ENCODE measurements at places on chromosomes 7 and 10.

GRCh38 chr7:143229054-143229790 lies 7.4 kb downstream of the TAS2R40 start:
- no peak for DNase-seq

DNA sequence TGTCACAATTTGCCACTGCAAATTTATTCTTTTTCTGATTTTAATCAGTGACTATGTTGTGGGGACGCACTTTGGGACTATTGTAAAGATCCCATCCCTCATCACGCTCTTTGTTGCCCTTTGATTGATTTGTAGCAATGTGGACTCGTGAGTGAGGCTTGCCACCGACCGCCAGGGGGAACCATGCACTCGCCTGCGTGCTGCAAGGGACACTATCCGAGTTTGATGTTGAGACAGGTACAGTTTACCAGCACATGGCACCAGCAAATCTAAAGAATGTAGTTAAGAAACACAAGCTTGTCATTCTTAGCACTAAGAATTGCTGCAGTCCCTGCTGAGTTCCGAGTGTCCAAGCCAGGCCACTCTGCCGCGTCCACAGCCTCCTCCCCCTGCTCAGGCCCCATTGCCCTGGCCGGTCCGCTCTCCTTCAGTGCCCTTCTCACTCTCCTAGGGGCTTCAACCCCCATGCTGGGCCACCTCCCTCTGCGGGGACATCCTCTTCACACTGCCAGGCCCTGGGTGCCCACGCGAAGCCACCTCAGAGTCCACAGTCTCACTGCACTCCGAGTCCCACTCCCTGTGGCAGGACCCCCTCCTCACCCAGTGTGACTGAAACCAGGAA lies 2.0 kb upstream of the SFTPA2 start:
- peak; percentile 22 for DNase-seq

DNA sequence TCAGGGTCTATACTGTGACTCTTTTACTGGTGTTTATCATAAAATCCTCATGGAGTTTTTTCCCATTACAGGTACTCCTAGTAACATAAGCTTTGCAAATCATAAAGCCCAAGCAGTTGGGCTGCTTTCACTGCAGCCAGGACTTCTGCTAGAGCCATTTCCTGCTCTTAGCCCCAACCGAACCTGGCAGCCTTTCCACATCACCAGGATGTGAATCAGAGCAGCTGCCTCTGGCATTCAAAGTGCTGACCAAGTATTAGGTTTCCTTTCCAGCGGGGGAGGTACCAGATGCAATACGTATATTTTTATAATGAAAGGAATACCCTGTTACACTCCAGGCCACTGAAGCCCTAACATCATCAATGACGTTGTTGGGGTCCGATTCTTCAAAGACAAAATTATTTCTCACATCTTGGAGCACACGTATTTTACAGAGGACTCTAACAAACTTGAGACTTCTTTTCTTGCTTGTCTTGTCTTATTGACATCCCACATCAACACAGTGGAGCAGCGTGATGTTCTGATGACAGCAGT lies 3.6 kb upstream of the HTR5A start:
- DNase-seq: no peak

DNA sequence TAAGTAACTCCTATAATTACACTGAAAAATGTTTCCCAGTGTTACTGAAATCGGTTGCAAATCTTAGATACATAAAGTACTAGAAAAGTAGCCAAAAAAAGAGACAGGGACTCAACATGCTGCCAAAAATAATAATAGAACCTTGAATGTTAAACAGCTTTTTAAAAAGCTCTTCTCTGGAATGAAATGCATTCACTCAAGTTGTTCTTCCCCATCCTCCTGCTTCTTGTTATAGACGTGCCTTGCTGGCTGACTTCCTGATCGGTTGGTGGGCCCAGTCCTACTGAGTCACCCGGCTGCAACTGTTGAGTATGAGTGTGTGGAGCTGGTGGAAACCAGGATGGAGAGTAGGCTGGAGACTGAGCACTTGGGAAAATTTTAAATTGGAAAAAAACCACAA lies 30.6 kb upstream of the RAPGEF5 start:
- DNase-seq: no peak

DNA sequence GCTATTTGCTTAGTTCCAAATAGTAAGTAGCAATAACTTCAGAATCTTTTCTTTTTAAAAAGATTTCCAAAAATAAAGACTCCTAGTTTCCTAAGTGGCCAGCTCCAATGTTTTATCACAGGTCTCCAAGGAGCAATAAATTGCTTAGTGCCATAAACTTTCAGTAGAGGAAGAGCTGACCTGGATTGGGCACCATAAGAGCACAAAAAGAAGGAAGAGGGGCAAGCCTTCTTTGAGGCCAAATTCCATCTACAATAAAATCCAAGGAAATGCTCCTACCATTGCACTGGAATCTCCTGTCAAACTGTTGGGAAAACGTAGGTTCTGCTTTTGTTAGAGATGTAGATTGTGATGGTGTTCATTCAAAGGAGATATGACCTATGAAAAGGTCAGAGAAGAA lies 64.0 kb downstream of the DENND2A start:
- DNase-seq: no peak

GRCh38 chr10:123766012-123766411 lies 99.9 kb downstream of the GPR26 start:
- no peak for DNase-seq

DNA sequence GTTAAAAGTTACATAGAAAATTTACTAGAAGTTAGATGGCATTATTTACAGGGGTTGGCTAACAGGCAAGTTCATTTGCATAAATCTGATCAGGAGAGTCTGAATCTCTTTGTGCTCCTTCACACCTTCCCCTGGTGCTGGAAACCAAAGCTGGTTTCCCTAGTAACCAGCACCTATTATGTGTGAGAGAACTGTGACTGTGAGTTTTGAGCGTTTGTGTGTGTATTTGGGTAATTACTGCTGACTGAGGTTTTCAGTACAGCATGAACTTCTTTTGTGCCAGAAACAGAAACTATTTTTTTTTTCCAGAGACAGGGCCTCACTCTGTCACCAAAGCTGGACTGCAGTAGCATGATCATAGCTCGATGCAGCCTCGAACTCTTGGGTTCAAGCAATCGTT lies 10.3 kb upstream of the IFIT1B start:
- no peak for DNase-seq

GRCh38 chr10:30026578-30026977 lies 32.8 kb downstream of the JCAD start:
- DNase-seq: no peak

DNA sequence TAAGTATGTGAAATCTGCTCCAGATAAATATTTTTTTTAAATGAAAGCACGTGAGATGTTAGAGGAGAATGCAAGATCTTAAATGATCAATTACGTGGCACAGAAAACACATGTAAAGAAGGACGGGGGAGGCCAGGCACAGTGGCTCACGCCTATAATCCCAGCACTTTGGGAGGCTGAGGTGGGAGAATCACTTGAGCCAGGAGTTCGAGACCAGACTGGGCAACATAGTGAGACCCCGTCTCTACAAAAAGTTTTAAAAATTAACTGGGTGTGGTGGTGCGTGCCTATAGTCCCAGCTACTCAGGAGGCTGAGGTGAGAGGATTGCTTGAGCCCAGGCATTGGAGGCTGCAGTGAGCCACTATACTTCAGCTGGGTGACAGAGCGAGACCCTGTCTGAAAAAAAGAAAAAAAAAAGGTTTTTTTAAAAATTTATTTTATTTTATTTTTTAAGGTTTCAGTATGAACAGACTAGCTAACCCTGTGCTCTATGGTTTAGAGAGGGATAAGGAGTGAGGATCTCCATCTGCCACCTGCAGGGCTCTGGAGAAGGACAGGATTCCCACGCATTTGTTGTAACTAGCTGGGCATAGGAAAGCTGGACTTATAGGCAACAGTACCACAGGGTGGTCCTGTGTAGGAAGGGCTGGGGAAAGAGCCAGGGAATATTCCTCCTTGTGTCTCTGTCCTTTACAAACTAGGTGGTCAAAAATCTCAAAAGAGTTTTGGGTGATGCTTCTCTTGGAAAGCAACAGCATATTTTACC lies 113.2 kb downstream of the SPAG6 start:
- DNase-seq: no peak

DNA sequence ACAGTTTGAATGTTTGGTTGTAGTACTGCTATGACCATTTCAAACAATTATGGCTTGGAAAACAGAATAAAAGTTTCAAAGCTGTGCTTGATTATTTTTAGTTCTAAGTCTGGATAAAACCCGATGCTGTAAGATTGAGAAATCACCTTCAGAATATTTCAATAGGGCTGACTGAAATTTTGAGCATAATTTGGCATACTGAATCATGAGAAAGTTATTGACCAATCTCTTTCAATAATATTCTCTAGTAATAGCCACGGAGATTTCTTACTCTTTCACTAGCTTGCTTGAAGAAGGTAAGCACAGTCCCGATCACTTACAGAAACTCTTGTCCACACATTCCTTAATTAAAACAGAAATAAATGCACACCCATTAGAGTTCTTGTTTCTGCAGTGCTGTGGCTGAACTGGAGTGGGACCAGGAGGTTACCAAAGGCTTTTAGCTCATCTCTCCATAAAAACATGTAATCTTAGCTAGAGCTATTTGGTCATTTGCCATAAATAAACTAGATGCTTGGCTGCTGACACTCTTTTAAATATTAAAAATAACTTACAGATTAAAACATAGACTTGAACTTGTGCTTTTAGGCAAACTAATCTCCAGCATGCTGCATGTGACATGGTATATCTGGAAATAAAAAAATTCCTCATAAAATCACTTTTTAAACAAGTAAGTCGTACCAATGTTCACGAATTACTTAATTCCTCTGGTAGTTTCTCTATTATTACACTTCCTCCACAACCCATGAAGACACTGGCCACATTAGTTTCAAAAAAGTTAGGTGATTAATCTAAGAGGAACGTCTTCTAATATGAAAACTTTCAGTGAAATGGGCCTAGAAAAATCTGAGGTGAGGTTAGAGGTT lies 97.8 kb downstream of the AGMO start:
- DNase-seq: no peak

- no peak for DNase-seq
Measured at GRCh38 chr10:83352588-83352987, 786.7 kb upstream of the GHITM start.

DNA sequence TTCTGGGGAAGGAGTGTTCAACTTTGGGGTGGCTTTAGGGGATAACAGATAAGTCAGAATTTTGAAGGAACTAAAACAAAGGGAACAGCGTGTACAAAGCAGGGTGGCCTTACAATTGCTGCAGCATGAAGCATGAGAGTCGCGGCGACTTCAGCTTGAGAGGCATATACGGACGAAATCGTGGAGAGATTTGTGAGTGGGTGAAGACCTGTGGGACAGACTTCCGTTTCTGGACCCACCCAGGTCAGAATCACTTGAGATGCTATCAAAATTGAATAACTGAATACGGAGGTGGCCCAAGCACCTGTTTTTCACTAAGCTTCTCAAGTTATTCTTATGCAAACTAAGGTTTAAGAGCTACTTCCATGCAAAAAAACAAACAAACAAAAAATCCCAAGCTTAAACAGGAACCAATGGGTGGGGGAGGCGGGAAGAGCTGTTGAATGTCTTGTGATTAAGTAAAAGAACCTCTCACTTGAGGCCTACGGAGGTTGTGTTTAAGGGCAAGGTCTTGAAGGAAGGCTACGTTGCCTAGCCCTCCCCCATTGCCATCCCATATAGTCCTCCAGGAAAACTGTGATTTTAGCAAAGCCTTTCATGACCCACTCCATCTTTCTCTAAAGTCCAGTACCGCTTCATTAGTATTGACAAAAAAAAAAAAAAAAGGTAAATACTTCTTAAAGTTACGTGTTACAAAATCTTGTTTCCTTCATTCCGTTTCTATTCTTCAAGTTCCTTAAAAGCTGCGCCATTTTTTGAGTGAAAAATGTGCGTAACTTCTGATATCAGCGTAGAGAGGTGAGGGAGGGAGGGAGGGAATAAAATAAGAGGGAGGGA lies 1.3 kb upstream of the TRIM24 start:
- no peak for DNase-seq

DNA sequence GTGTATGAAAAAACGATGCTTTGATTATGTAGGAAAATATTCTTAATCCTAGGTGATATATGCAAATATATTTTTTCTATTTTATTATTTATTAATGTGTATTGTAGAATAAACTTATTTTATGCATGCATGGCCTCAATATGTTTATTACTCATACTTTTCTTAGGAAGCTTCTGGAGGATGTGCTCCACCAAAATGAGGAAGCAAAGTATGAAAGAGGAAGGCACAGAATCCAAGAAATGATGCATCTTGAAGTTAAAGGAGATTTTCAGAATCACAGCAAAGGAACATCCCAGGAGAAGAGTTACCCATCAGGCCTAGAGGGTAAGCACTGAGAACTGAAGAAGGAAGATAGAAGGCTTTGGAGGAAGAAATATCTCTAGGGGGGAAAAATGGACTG lies 35.0 kb upstream of the MRPS16 start:
- no peak for DNase-seq

DNA sequence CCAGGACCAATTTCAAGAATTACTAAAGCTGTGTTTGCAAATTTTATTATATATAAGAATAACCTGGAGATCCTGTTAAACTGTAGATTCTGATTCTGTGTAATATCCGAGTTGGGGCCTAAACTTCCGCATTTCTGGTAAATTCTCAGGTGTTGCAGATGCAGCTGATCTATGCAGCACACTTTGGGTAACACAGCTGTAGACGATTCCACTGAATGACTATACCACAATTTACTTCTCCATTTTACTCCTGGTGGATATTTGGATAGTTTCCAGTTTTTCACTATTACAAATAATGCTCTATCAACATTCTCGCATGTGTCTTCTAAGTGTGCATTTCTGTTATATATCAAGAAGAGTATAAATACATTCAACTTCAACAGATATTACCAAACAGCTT lies 7.5 kb downstream of the GDI2 start:
- DNase-seq: no peak

DNA sequence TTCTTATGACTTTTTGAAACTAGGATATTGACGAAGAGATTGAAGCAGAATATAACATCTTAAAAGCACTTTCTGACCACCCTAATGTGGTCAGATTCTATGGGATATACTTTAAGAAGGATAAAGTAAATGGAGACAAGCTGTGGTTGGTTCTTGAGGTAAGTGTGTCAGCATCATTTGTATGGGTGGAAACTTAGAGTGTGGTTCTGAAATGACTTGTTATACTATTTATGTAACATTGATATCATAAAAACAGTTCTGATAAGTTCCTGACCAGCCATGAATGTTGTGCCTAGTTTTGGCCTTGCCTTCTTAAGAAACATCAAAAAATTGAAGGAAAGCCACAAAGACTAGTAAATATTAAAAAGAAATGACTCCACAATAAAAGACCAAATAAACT lies 20.8 kb downstream of the MYO3A start:
- no peak for DNase-seq

DNA sequence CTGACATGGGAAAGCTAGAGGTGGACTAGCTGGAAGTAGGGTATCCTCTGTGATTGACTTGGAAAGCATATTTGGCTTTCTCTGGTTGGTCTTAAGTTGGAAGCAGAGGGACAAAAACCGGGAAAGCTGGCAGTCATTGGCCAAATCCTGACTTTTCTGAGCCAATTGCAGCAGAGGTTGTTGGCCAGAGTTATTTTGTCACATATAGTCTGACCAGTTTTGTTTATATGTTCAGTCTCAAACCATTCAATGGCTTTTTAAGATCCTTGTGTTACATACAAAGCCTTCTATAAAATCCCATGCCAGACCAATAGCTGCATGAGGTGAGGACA lies 6.3 kb downstream of the CFAP69 start:
- DNase-seq: no peak

All from stimulated activated CD8-positive, alpha-beta memory T cell treated with anti-CD3 and anti-CD28 coated beads, Interleukin-7, amount 100 ng/mL, for 1 hour (primary cell).